Glutamatergic neuron (in vitro differentiated cells): ENCODE measurements at places on chromosomes 16 and 17. TPM values are rescaled to one million over a fixed set of nuclear protein-coding genes. Genes with fewer than 3 reads are reported as not detected.

GRCh38 chr16:9596788-9597187 is 505.3 kb downstream of the HAPSTR1 start:
- H3K27ac ChIP-seq: no peak overlapping the region
- no peaks in the 10 kb centered on the region for H3K27me3 ChIP-seq
- no peaks in the 10 kb centered on the region for H3K4me1 ChIP-seq
- DNase-seq: no peak
- no peak overlapping the region for H3K4me3 ChIP-seq

DNA sequence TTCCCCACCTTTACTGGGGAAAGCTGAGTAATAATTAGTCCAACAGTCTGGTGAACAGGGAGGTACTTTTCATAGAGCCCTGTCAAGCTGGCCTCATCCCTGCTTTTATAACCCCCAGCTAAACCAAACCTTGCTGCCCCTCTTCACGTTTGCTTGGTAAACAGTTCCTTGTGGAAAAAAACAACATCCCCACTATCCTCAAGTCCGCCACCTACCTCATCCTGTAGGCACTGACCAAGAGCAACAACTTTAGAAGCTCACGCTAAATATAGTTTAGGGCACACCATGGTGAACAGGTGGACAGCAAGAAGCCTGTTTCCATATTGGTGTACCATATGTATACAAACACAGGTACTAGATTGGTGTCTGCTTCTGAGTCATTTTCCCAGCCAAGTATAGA is 16.5 kb downstream of the NFE2L1 start:
- H3K36me3 ChIP-seq: no peaks in the 10 kb centered on the region
- H3K27me3 ChIP-seq: peaks cover 2% of the 10 kb centered on the region
- H3K27ac ChIP-seq: peak overlapping the region; percentile 22

- no peak overlapping the region for H3K4me3 ChIP-seq
- DNase-seq: no peak
- no peak overlapping the region for H3K27ac ChIP-seq
Measured at GRCh38 chr17:48812001-48812400, 5.0 kb downstream of the TTLL6 start.

- H3K36me3 ChIP-seq: no peaks in the 10 kb centered on the region
- peaks cover 10% of the 10 kb centered on the region for H3K4me1 ChIP-seq
- no peak overlapping the region for H3K27ac ChIP-seq
- H3K4me3 ChIP-seq: no peak overlapping the region
Measured at GRCh38 chr16:19290860-19291259, 5.3 kb downstream of the CLEC19A start.

- H3K36me3 ChIP-seq: no peaks in the 10 kb centered on the region
- no peak for DNase-seq
- H3K27me3 ChIP-seq: peaks cover under 1% of the 10 kb centered on the region
- no peaks in the 10 kb centered on the region for H3K4me1 ChIP-seq
Measured at GRCh38 chr16:72240466-72240865, 68.5 kb upstream of the PMFBP1 start.

DNA sequence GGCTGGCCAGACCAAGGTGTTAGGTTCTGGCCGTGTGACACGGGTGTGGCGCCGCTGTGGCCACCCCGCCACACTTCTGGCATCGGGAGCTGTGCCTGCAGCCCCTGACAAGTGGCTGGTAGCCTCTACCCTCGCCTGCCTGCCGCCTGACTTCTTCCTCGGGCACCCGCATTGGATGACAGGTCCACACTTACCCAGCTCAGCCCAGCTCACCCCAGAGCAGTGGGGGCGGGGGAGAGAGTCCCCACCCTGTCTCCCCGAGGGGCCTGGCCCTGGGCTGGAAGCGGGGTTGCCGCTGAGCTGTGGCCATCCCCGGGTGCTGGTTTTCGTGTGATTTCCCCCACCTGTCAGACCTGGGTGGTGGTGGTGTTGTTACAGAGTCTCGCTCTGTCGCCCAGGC is 53.9 kb upstream of the ACSF3 start:
- no peak overlapping the region for H3K27ac ChIP-seq
- H3K27me3 ChIP-seq: peaks cover 8% of the 10 kb centered on the region
- peak; percentile 7 for DNase-seq
- peaks cover 26% of the 10 kb centered on the region for H3K4me1 ChIP-seq
- no peak overlapping the region for H3K4me3 ChIP-seq
- no peaks in the 10 kb centered on the region for H3K36me3 ChIP-seq

DNA sequence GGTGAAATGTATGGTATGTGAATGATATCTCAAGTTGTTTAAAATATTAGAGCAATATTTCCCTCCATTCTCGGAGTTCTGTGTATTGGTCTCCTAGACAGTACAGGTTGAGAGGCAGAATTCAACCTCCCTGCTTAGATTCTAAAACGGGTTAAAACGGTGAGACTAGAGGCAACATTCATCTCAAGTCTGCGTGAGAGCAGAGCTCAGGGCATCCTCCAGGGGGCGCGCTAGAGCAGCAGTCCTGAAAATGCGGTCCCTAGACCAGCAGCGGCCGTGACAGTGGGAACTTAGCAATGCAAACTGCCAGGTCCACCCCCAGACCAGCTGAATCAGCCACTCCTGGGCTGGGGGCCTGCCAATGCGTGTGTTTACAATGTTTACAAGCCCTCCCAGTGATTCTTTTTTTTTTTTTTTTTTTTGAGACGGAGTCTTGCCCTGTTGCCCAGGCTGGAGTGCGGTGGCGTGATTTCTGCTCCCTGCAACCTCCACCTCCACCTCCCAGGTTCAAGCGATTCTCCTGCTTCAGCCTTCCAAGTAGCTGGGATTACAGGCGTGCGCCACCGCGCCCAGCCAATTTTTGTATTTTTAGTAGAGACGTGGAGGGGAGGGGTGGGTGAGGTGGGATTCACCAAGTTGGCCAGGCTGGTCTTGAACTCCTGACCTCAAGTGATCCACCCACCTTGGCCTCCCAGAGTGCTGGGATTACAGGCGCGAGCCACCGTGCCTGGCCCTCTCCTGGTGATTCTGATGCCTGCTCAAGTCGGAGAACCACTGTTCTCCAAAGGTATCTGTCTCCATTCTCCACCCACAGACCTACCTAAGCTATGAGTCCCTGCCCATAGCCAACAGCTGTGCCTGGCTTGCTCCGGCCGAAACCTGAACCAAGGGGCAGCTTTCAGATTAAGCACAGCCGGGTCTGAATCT is 24.2 kb downstream of the KLHL36 start:
- DNase-seq: peak; percentile 88
- no peak overlapping the region for H3K27ac ChIP-seq
- no peaks in the 10 kb centered on the region for H3K36me3 ChIP-seq
- H3K27me3 ChIP-seq: peaks cover 4% of the 10 kb centered on the region
- H3K4me3 ChIP-seq: no peak overlapping the region

CSF3 gene
- total RNA-seq: not detected

CIITA gene
- total RNA-seq: 0.69 TPM

SLC6A4 gene
- not detected for total RNA-seq

SOST gene
- not detected for total RNA-seq

P2RX1 gene
- 2.1 TPM for total RNA-seq
